RWPE2 (cell line): ENCODE measurements at places on chromosomes 7 and 10.
A peak's percentile ranks its signal among the peaks of the same experiment; 100 is the strongest.

- H3K27me3 ChIP-seq, result no peaks in the 10 kb centered on the region
- no peak overlapping the region for H3K4me3 ChIP-seq
- H3K36me3 ChIP-seq, result no peaks in the 10 kb centered on the region
- no peak for DNase-seq
- no peak overlapping the region for H3K27ac ChIP-seq
Measured at GRCh38 chr7:121138262-121138933, 149.9 kb downstream of the CPED1 start.

DNA sequence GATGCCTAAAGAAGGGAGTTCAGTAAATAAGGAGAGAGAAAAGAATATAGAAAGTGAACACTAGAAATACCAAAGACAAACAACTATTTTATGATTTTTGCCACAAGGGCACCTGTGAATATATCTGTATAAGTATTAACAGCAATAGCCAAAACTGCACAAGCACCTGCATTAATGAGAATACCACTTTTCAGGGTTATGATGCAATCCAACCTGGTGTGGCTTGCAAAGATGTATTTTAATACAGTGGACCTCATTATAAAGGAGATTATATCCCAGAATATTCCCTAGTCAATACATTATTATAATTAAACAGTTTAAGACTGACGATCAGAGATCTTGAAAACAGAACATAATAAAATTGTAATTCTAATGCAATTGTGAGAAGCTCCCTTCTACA, 4.0 kb downstream of the BRAF start:
- H3K27me3 ChIP-seq, result no peaks in the 10 kb centered on the region
- H3K36me3 ChIP-seq, result no peaks in the 10 kb centered on the region
- DNase-seq, result no peak
- no peak overlapping the region for H3K27ac ChIP-seq
- peaks cover 7% of the 10 kb centered on the region for H3K4me1 ChIP-seq
- no peak overlapping the region for H3K4me3 ChIP-seq

DNA sequence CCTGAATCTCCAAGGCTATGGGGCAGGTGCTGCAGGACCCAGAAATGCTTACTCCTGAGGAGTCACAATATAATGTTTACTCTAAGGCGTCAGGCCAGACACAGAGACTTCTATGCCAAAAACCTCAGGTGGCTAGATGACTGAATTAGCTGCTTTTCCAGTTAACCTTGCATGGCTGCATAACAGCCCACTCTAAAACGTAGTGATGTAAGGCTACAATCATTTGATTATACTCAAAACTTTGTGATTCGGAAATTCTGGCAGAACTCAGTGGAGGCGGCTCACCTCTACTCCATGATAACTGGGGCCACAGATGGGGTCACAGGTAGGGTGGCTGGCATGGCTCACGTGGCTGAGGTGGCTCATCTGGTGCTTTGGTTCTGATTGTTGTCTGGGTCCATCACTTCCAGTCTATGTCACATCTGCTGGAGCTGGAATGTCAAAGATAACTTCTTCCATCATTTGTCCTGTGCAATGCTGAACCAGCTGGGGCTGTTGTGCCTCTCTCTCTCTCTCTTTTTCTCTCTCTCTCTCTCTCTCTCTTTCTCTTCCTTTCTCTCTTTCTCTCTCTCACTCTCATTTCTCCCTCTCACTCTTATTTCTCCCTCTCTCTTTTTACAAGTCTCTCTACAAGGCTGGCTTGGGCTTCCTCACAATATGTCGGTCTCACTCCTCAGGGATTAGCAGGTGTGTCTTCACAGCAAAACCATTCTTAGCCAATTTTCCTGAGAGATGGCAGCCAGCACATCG, 11.8 kb downstream of the TMEM72 start:
- H3K27me3 ChIP-seq, result no peaks in the 10 kb centered on the region
- no peak overlapping the region for H3K4me3 ChIP-seq
- no peak for DNase-seq
- H3K27ac ChIP-seq, result no peak overlapping the region
- no peaks in the 10 kb centered on the region for H3K36me3 ChIP-seq

DNA sequence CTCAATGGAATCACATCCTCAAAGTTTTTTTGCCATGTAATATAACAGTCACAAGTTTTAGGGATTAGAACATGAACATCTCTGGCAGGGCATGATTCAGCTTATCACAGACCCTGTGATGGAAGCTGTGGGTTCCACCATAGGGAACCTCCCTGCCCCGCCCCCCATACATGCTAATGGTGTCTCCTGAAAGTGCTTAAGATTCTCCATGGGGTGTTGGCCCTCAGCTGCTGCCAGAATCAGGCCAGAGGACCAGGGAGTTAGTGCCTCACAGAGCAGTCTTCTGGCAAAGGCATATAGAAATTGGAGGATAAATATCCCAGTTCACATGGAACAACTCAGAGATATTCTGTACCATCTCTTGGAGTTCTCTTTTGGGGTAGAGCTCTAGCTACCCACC, 119.4 kb downstream of the RAB11FIP2 start:
- no peaks in the 10 kb centered on the region for H3K4me1 ChIP-seq
- H3K27me3 ChIP-seq, result no peaks in the 10 kb centered on the region
- no peak overlapping the region for H3K27ac ChIP-seq
- H3K36me3 ChIP-seq, result no peaks in the 10 kb centered on the region
- no peak for DNase-seq

DNA sequence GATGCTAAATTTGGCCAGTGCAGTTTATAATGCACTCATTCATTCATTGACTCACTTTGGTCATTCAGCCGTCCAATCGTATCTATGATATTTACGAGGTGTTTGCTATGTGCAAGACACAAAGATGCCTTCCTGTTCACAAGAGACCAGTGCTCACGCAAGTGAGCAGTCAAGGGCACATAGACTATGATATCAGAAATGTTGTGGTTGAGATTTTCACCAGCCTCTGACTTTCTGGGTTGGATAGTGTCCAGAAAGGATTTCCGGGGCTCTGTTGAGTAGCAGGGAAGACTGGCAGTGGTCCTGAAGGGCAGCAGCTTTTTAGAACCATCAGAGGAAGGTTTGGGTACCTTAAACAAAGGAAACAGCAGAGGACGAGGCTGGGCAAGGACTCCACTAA, 191.8 kb downstream of the GALNT17 start:
- no peak overlapping the region for H3K27ac ChIP-seq
- H3K36me3 ChIP-seq, result no peaks in the 10 kb centered on the region
- no peak overlapping the region for H3K4me3 ChIP-seq
- H3K4me1 ChIP-seq, result no peaks in the 10 kb centered on the region
- H3K27me3 ChIP-seq, result no peaks in the 10 kb centered on the region

- no peak for DNase-seq
- no peak overlapping the region for H3K4me3 ChIP-seq
- no peaks in the 10 kb centered on the region for H3K4me1 ChIP-seq
- H3K36me3 ChIP-seq, result no peaks in the 10 kb centered on the region
- H3K27me3 ChIP-seq, result no peaks in the 10 kb centered on the region
Measured at GRCh38 chr7:132158166-132158565, 418.1 kb downstream of the PLXNA4 start.

GRCh38 chr7:105974471-105974870, 11.4 kb downstream of the CDHR3 start:
- no peaks in the 10 kb centered on the region for H3K36me3 ChIP-seq
- no peaks in the 10 kb centered on the region for H3K27me3 ChIP-seq
- no peak for DNase-seq
- H3K27ac ChIP-seq, result no peak overlapping the region
- no peaks in the 10 kb centered on the region for H3K4me1 ChIP-seq
- H3K4me3 ChIP-seq, result no peak overlapping the region

GRCh38 chr10:133364645-133365431, 7.0 kb upstream of the FUOM start:
- no peak for DNase-seq
- H3K4me1 ChIP-seq, result no peaks in the 10 kb centered on the region
- H3K4me3 ChIP-seq, result no peak overlapping the region
- H3K36me3 ChIP-seq, result peaks cover 49% of the 10 kb centered on the region

GRCh38 chr7:51140199-51141164, 176.1 kb downstream of the COBL start:
- no peak overlapping the region for H3K4me3 ChIP-seq
- H3K27ac ChIP-seq, result no peak overlapping the region
- peaks cover 14% of the 10 kb centered on the region for H3K4me1 ChIP-seq
- no peak for DNase-seq

DNA sequence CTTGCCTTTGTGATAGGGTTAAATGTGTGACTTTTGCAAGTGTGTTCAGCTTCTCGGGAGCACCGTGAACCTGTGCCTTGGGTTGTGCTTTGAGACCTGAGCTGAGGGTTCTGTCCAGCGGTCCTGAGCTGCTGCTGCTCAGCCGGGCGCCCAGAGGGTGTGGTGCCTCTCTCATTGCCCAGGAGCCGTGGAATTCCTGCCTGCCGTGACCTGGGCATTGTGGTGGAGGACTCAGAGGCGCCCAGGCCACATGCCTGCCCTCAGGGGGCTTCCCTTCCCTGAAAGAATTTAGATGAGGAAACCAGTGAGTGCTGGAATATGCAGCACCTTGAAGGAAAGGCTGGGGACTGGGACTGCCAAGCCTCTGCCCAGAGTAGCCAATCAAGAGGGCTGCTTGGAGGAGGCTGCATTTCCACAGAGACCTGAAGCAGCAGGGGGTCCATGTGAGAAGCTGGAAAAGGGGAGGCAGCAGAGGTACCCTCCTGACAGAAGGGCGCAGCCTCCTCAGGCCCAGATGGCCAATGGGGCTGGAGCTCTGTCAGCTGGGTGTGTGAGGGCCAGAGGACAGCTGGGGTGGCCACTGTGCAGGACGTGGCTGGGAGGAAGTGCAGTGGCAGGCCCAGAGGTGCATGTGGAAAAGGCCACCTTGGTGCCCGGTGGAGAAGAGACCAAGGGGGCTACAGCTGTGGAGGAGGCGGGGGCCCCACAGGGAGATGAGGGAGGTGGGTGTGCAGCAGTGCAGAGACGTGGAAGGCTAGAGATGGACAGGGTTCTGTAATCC, 107.3 kb downstream of the NKX6-2 start:
- peak; percentile 35 for DNase-seq
- no peaks in the 10 kb centered on the region for H3K36me3 ChIP-seq
- no peak overlapping the region for H3K27ac ChIP-seq
- no peak overlapping the region for H3K4me3 ChIP-seq
- no peaks in the 10 kb centered on the region for H3K4me1 ChIP-seq

- H3K4me1 ChIP-seq, result peaks cover 21% of the 10 kb centered on the region
- peaks cover 85% of the 10 kb centered on the region for H3K36me3 ChIP-seq
- peak overlapping the region; percentile 92 for H3K27ac ChIP-seq
- no peak overlapping the region for H3K4me3 ChIP-seq
- H3K27me3 ChIP-seq, result no peaks in the 10 kb centered on the region
Measured at GRCh38 chr10:110502851-110503301, 5.2 kb downstream of the DUSP5 start.
